ENCODE measurements at places on chromosomes 2 and 18.

DNA sequence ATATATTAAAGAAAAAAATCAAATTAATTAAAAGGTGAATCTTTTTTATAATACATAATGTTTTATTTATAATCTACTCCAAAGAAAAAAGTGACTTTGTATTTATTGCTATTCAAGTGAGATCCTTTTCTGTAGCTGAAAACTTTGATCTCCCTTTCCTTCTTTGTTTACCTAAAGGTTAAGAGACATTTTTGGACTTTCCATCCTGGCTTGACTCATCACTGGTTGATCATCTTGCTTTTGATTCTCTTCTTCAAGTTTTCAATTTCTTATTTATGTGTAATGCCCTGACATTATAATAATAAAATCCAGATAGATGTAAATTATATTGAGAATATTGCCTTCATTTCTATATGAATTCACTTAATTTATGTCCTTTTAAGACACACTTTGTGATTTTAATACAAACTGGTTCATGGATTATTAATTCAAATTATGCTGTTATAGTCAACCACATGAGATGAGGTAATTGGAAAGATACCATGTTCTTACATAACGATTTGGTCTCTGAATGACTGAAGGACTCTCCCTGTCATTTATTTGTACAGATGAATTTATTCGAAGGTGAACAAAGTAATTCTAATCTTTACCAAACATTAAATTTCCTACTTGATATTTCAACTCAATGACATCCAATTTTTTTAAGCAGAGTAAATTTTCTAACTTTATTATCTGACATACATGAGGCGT, 184.4 kb downstream of the TGIF1 start:
- DNase-seq, result no peak

DNA sequence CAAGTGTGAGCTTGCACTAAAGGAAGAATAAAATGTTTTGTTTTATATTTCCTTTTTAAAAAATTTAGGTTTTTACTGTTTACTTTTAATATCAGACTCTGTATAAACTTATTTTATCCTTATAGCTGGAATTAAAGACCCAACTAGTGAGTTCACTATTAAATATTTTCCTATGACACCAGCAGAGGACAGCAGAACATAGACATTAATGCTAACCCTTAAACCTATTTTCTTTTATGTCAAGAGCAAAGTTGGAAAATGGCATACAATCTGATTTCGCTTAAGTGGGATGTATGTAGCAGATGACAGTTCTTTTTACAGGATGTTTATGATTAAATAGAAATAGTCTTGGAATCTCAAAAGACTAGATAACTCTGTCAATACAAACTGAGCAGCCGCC, 188.2 kb upstream of the XIRP2 start:
- no peak for DNase-seq

- DNase-seq, result no peak
Measured at GRCh38 chr2:219856602-219857001, 229.2 kb downstream of the SLC4A3 start.

DNA sequence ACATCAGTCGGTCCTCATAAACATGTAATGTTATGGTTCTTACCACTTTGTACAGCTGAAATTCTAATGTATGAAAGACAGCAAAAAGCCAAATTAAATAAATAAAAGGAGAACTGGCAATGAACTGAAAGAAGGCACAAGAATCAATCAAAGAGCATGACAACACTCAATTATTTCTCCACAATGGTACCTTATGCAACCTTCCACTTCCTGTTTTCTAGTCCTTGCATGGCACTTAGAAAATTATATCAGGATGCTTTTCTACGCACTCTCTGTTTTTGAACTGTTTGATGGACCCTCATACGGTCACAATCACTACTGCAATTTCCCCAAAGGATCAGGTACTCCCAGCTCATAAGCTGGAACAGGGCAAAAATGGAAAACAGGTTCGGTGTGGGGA, 81.6 kb downstream of the EPB41L3 start:
- no peak for DNase-seq

GRCh38 chr2:138086576-138086975, 122.3 kb downstream of the HNMT start:
- no peak for DNase-seq

GRCh38 chr2:189873696-189874095, 89.4 kb downstream of the PMS1 start:
- DNase-seq, result no peak

- DNase-seq, result no peak
Measured at GRCh38 chr2:128408349-128409305, 90.0 kb upstream of the HS6ST1 start.

GRCh38 chr2:12412898-12413305, 303.8 kb upstream of the TRIB2 start:
- DNase-seq, result peak; percentile 64

GRCh38 chr18:79771446-79772107, 26.2 kb upstream of the KCNG2 start:
- DNase-seq, result no peak

DNA sequence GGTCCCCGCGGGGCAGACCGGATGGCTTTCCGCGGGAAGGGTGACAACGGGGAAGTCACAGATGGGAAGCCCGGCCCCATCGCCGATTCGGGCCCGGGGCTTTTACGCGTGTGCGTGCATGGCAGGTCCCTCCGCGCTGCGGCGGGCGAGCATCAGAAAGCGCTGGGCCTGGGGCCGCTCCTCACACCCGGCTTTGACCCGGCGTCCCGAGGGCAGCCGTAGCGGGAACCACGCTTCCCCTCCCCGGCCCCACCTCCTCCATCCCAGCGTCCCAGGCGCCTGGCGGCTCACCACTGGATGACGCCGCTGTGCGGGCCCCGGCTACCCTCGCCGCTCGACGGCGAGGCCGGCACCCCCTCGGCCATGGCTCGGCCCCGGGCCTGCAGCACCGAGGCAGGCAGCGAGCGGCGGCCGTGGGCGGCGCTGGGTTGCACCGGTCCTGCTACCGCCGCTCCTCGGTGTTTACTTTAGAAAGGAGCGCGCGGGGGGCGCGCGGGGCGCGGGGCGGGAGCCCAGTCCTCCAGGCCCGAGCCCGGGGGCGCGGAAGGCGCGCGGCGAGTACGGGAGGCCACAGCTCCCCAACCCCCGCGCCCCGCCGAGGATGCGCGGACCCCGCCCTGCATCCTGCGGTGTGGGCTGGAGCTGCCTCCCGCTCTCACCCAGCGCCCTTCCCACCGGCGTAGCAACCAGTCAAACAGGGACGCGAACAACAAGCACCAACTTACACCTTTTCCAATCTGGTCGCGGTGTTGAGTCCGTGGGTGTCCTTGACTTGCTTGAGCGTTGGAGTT, 806 bp downstream of the RFX8 start:
- peak; percentile 65 for DNase-seq

DNA sequence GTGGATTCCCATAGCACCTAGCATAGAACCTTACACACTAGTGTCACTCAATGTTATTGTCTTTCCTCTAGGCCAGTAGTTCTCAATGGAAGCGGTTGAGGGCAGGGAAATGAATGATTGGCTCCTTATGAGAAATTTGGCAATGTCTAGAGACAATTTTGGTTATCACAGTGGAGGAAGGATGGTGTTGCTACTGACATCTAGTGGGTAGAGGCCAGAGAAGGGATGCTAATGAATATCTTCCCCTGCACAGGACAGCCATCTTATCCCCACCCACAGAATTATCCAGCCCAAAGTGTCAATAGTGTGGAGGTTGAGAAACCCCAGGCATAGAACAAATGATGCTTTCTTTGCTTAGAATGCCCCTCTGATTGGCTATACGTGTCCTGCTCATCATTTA, 15.8 kb downstream of the C18orf63 start:
- no peak for DNase-seq

DNA sequence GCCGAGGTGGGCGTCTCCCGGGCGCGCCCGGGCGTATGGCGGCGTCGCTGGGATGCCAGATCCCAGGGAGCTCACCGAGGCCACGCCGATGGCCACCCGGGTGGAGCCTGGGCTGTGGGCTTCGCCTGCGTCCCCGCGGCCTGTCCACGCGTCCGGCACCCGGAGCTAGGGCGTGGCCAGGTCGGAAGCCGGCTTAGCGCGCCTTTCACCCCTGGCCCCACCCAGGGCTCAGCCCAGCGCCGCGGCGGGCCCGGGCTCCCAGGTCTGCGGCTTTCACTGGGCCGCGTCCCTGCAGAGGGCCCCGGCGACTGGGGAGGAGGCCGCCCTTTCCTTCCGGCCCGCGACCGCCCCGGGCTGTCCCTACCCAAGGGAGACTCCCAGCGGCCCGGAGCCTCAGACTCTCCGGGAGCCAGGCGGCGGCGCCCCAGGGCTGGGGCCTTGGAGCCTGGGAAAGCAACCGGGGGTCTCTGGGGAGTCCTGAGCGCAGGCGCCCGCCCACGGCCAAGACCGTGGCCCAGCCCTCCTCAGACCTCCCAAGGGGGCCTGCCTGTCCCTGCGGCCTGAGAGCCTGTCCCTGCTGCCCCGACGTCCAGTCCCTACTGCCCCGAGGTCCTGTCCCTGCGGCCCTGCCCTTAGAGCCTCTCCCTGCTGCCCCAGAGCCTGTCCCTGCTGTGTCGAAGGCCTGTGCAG, 36.3 kb upstream of the ITM2C start:
- no peak for DNase-seq

- DNase-seq, result no peak
Measured at GRCh38 chr2:23418056-23418455, 33.1 kb downstream of the KLHL29 start.

DNA sequence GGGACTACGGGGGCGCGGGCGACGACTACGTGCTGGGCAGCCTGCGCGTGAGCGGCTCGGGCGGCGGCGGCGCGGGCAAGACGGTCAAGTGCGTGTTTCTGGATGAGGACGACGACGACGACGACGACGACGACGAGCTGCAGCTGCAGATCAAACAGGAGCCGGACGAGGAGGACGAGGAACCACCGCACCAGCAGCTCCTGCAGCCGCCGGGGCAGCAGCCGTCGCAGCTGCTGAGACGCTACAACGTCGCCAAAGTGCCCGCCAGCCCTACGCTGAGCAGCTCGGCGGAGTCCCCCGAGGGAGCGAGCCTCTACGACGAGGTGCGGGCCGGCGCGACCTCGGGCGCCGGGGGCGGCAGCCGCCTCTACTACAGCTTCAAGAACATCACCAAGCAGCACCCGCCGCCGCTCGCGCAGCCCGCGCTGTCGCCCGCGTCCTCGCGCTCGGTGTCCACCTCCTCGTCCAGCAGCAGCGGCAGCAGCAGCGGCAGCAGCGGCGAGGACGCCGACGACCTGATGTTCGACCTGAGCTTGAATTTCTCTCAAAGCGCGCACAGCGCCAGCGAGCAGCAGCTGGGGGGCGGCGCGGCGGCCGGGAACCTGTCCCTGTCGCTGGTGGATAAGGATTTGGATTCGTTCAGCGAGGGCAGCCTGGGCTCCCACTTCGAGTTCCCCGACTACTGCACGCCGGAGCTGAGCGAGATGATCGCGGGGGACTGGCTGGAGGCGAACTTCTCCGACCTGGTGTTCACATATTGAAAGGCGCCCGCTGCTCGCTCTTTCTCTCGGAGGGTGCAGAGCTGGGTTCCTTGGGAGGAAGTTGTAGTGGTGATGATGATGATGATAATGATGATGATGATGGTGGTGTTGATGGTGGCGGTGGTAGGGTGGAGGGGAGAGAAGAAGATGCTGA, 1.4 kb downstream of the SOX11 start:
- DNase-seq, result no peak

DNA sequence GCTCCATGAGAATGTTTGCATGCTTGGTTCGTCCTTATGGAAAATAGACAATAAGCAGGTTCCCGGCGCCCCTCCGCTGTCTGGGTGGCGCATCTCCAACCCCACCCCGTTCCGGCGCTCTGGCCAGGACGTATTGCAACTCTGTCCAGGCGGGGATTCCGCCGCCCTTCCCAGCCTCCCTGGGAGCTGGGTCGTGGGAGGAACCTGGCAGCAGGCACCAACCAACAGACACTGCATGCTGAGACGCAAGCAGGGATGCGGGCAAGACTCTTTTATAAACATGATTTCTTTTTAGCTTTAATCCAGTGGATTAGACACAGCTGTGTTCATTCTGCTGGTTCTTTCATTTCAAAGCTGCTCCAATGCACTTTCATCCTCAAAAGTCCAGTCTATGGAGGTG, 240.2 kb downstream of the SH3BP4 start:
- DNase-seq, result no peak

DNA sequence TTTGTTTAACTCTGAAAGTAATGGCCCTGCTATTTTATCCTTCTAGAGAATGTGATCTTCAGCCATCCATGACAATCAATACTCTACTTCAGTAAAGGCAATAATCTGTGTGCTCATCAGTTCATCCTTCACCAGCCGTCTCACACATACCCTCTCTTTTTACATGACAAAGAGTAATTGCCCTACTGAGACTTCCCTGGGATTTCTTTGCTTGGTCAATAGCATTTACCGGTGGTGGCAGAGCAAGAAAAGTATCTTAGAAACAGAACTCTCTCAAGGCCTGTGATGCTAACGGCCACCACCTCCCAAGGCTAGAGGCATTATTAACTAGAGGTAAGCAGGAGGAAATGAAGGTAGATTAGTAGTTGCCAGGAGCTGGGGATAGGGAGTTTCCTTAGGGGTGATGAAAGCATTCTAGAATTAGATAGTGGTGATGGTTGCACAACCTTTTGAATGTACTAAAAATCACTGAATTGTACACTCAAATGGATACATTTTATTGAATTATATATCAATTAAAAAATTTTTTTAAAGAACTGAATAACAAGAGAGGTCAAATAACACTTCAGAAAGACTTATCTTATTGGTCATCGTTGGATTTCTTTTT, 57.9 kb upstream of the EPC2 start:
- DNase-seq, result no peak

DNA sequence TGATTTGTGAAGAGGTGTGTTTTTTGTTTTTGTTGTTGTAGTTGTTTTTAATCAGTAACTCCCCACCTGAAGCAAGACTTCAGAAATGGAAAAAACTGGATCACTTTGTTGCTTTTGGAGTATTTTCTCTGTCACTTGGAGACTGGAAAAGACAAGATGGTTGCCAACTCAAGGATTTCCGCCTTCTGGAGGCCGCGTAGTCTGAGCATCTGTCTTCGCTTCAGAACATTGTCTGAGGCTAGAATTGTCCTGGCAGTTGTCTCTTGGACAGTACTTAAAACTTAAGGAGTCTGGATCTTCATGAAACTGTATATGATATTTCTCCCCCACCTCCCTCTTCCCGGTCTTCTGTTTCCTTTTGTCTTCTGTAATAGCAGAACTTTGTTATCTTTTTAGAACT, 67.7 kb downstream of the ARHGAP28 start:
- DNase-seq, result no peak

GRCh38 chr2:69092857-69093256, 79.9 kb downstream of the ANTXR1 start:
- DNase-seq, result no peak

- DNase-seq, result no peak
Measured at GRCh38 chr2:177187631-177188312, 24.8 kb upstream of the HNRNPA3 start.

GRCh38 chr2:174785481-174785880, 21.2 kb upstream of the CHRNA1 start:
- DNase-seq, result no peak

- DNase-seq, result no peak
Measured at GRCh38 chr2:85431570-85432205, 13.2 kb downstream of the SH2D6 start.

GRCh38 chr18:21074336-21075323, 37.0 kb downstream of the ROCK1 start:
- no peak for DNase-seq

DNA sequence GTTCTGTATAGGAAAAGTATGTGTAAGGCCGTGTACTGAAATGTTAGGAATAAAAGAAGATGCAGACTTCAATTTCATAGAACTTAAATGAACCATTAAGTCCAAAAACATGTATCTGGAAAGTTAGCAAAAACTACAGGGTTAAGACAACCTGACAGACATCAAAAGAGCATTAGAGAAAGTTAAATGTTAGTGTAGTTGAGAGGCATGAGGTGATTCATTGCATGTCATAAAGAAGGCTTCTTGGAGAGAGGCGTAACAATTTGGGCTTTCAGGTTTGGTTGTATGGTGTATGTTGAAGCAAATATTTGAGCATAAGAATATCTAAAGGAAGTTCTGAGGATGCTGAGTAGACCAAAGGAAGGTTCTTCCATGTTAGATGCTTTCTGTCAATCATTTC, 6.3 kb downstream of the EPC2 start:
- no peak for DNase-seq

All from activated CD4-positive, alpha-beta memory T cell treated with anti-CD3 and anti-CD28 coated beads for 36 hours (primary cell).